GF-D8 (cell line): ENCODE measurements at places on chromosomes 13 and 19.

DNA sequence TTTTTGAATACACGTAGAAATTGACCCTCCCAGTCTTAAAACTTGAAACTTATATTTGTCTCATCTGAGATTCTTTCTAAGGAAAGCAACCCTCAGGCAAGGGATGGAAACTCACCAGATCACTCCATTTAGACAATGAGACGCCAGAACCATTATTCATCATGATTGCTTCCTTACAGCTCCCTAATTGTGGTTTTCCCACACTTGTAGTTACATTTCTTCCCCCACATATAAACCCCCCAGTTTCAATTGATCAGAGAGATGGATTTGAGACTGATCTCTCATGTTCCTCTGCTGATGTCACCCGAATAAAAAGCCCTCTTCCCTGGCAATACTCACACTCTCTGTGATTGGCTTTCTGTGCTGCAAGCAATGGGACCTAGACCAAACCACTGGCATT, 197.9 kb upstream of the STARD13 start:
- DNase-seq = no peak

DNA sequence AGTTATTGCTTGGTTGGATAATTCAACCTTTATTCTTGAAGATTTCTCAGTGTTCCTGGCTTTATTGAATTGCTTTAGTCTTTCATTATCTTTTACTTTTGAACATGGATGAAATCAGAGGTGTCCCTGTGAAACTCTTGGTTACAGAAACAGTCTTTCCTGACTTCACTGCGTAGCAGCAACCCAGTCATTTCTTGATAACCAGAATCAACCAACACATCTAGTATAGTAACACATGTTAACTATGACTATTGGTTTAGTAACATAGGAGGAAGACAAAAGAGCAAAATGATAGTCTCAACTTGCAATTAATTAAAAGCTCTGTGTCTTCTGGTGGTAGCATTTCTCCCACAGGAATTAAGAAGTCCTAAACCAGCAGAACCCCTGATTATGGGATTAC, 393.6 kb downstream of the GPC5 start:
- no peak for DNase-seq

- DNase-seq = no peak
Measured at GRCh38 chr13:107881362-107881761, 334.0 kb downstream of the LIG4 start.

DNA sequence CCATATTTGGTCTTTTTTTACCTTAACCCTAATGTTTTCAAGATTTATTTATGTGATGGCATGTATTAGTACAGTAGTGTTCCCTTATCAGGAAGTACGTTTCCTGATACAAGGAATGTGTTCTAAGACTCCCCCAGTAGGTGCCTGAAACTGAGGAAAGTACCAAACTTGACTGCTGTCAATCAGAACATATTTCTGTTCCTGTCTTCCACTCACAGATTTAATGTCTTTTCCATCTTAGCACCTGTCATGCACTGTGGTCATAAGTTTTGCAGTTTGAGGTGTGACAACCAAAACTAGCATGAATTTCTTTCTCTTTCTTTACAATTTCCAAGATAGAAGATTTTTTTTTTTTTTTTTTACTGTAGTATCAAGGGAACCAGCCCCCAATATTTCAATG, 62.9 kb downstream of the LMO7 start:
- no peak for DNase-seq

DNA sequence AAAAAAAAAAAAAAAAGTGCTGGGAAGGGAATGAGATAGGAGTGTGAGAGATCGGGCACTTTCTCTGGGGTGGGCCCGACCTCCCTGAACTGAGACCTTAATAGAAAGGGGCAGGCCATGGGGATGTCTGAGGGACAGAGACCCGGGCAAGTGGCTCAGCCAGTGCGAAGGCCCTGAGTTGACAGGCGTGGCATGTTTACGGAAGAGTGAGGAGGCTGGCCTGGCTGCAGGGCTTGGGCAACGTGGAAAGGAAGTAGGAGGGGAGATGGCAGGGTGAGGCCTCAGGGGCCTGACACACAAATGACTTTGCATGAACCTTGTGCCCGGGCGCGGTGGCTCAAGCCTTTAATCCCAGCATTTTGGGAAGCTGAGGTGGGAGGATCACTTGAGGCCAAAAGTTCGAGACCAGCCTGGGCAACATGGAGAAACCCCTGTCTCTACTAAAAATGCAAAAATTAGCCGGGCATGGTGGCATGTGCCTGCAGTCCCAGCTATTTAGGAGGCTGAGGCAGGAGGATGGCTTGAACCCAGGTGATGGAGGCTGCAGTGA, 13.9 kb downstream of the FCHO1 start:
- DNase-seq = peak; percentile 74

GRCh38 chr19:38371081-38371480, 3.3 kb upstream of the PSMD8 start:
- no peak for DNase-seq

DNA sequence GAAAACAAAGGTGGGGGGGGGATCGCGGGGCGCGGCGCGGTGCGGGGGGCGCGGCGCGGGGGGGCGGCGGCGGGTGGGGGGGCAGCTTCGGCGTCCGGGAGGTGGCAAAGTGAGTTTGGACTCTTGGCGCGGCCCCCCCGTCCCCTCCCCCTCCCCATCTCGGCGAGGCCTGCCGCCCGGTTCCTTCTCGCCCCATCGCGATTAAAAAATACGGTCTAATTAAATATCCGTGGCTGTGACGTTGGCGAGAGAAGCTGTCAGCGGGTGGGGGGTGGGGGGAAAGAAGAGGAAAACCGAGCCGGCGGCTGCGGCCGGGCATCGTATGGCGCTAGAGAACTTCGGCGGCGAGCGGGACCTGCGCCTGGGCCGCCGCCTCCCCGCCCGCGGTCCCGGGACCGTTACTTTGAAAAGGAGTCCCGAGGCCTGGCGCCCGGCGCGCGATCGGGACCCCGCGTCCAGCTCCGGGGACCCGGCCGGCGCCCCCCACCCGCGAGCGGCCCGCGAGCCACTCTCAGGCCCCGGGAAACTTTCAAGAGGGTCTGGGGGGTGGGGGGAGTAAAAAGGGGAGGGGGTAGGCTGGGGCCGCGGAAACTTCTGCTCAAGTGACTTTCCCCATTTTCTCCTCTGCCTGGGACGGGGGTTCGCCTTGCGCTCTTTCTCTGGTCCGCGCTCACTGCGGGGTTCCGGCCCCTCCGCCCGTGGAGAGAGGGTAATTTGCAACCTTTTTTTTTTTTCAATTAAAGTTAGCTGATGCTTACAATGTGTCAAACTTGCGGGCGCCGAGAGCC, 146.3 kb upstream of the ZNF536 start:
- no peak for DNase-seq

GRCh38 chr13:88369866-88370265, 698.7 kb downstream of the SLITRK5 start:
- no peak for DNase-seq

GRCh38 chr19:54696117-54696548, 28.1 kb upstream of the KIR3DL3 start:
- DNase-seq = no peak

DNA sequence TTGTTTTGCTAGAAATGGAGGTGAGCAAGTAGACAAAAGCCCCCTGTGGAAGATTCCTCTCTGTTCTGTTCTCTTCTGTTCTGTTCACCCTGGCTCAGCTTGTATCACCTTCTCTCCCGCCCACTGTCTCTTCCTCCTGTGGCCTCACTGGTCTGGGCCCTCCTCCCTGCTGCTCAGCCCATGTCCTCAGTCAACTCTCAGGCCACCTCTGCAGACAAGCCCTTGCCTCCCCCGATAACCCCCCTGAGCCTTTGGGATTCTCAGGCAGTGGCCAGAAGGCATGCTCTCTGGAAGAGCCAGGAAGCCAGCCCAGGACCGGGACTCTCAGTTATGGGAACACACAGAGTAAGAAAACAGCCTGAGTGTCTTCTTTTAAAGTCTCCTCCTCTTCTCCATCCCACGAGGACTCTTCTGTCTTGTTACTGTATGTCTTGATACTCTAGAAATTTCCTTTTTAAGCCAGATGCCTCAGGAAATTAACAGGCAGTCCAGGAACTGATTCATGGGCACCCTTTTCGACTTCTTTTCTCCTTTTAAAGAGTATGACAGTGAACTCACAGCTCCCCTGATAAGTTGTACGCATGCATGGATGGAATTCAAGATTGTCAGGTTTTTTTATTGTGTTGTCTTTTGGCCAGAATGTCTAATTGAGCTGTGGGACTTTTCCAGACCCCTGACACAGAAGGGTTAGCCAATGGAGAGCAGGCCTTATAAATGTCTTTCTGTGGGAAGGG, 33.7 kb downstream of the SHISA2 start:
- DNase-seq = no peak

DNA sequence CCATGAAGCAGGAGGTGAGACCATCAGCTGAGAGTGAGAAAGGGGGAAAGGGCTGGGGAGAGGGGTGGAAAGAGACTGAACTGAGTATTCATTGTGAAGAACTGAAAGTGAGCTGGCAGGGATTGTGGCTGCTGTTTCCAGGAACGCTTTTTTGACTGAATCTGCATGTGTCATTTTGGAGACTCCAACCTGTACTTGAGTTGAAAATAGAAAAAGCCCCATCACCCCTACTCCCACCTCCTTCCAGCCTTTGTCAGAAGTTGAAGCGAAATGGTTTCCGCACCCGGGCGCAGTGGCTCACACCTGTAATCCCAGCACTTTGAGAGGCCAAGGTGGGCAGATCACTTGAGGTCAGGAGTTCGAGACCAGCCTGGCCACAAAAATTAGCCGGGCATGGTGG, 128.0 kb upstream of the GPR12 start:
- no peak for DNase-seq

DNA sequence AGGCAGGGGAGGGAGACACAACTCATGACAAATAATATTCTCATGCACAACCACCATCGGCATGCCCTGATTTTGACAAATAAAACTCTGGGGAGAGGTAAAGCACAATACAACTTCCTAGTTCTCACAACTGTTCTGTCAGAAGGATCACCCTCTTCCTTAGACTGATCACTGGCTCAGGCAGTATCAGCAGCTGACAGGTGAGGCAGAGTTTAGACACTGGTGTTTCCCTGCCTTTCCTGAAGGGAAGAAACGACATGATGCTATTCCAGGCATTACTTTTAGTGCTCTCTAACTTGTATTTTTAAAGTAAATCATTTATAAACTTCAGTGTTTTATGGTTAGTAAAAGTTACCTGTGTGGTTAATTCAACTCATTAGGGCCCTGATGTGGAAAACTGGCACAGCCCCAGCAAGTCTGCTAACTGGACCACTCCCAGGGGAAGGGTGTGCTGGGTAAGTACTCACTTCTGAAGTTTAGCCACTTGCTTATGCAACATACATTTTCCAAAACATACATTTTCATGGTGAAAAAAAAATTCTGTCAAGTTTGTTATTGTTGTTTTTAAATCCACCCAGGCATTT, 82.8 kb downstream of the CRYL1 start:
- no peak for DNase-seq

- no peak for DNase-seq
Measured at GRCh38 chr13:102984210-102984609, 82.0 kb downstream of the SLC10A2 start.

- DNase-seq = no peak
Measured at GRCh38 chr13:77698201-77699058, 943 bp downstream of the SLAIN1 start.

DNA sequence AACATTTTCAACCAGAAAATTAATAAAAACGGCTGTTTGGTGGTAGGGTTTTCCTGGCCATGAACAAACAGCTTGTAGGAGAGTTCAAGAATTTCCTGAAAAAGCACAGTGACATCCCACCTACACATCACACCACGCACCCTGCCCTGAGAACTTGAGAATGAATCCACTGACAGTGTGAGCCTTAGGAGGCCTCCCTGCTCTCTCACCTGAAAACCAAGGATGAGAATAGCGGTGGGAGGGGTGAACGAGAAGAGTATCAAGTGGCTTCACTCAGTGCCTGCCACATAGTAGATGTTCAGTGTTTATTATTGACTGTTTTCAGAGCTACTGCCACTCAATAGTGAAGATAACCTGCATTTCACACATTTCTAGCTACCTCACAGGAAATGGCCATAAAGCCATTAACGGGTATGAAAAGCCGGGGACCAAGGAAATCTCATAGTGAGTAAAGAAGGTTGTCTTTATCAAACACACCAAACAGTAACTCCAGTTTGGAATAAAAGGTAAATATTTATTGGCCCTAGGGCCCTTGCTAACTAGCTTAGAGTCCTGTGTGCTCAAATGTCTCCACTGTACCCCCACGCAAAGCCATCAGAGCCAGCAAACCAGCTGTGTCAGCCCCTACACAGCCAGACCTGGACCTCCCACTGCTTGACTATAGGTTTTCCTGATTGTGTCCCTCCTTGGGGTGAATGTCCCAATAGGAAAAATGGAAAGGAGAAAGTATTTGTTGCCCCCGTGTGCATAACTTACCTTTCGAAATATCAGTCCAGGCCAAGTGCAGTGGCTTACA, 40.6 kb downstream of the TPT1 start:
- no peak for DNase-seq

DNA sequence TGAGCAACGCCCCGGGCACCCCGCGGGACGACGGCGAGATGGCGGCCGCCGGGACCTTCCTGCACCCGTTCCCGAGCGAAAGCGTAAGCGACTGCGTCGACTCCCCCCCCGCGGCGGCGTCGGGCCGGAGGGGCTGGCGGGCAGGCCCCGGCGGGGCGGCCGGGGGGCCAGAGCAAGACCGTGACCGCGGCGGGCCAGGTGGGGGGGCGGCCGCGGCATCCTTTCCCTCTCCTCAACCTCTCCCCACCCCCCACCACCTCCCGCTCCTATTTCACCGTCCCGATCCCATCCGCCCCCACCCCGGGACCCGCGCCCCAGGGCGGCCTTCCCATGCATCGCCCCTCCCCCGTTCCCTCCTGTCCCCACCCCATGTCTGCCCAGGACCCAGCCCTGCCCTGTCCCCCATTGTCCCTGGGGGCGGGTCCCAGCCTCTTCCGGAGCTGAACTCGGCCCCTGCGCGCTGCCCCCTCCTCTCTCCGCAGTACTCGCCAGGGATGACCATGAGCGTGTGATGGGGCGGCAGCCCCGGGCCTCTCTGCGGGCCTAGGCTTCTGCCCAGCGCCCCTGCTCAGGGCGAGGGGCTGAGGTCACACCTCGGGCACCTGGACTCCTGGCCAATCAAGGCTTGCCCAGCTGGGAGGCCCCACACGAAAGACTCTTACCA, 4.1 kb downstream of the ISYNA1 start:
- DNase-seq = no peak

- no peak for DNase-seq
Measured at GRCh38 chr19:10316229-10317044, 622 bp upstream of the FDX2 start.

DNA sequence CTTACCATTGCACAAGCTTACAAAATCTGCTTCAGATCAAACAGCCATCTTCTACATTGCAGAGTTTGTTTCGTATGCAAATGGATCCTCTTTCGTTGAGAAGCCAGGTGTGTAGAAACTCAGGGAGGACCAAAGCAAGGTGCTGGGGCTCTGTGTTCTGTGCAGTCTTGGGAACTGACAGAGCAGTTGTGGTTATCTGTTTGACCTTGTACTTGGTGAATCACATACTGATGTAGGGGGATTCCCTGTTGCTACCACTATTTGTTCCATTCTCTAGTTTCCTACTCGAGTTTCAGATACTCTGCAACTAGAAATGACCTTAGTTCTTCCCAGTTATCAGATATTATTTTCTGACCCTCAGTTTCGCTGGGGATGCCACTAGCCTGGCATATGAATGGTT, 95.2 kb upstream of the CLDN10 start:
- no peak for DNase-seq

GRCh38 chr13:107450931-107451330, 764.4 kb downstream of the LIG4 start:
- peak; percentile 58 for DNase-seq

- DNase-seq = no peak
Measured at GRCh38 chr13:80957019-80957655, 616.2 kb upstream of the SPRY2 start.

GRCh38 chr13:90091611-90092010, 1255.9 kb upstream of the MIR17HG start:
- peak; percentile 28 for DNase-seq
